Thymus (tissue), 14 donors: ENCODE measurements at places on chromosomes 1 and 21.

DNA sequence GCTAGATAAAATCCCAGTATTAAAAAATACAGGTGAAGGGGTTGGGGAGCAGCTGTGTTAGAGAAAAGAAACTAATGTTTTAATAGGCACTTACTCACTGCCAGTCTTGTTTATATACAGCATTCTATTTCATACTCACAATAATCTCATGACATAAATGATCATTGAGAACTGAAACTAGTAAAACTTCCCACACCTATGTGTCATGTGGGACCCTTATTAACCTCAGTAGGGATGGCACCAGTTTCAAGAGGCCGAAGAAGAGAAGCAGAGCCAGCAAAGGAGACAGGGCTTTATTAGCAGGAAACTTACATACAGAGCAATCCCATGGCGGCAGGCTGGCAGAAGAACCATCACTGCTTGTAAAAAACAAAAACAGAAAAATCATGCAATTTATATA is 48.8 kb upstream of the KCNH1 start:
- no peaks in the 10 kb centered on the region for H3K4me1 ChIP-seq
- DNase-seq = no peak
- H3K27me3 ChIP-seq = no peaks in the 10 kb centered on the region
- H3K4me3 ChIP-seq = no peak overlapping the region
- H3K27ac ChIP-seq = no peak overlapping the region

DNA sequence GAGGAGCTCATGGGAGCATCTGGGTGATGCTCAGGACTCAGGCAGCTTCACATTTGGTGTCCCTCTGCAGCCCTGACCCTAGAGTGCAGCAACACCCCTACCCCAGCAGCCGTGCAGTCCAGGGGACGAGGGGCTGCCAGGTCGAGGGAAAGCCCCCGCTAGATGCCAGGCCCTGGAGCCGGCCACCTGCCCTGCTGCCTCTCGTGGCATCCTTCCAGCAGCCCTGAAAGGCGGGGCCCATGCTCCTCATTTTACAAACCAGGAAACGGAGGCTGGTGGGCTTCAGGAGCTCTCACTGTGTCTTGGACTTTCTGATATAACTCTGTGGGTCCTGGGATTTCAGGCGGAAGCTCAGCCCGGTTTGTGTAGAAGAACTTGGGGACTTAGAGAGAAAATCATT is 120.5 kb upstream of the WNT4 start:
- peaks cover 5% of the 10 kb centered on the region for H3K4me1 ChIP-seq
- H3K27ac ChIP-seq = no peak overlapping the region
- H3K27me3 ChIP-seq = no peaks in the 10 kb centered on the region
- H3K4me3 ChIP-seq = no peak overlapping the region
- no peaks in the 10 kb centered on the region for H3K36me3 ChIP-seq
- no peak for DNase-seq

- no peaks in the 10 kb centered on the region for H3K27me3 ChIP-seq
- H3K36me3 ChIP-seq = peaks cover 5% of the 10 kb centered on the region
- no peak for DNase-seq
- no peak overlapping the region for H3K4me3 ChIP-seq
Measured at GRCh38 chr1:161962091-161962887, 61.4 kb downstream of the OLFML2B start.

DNA sequence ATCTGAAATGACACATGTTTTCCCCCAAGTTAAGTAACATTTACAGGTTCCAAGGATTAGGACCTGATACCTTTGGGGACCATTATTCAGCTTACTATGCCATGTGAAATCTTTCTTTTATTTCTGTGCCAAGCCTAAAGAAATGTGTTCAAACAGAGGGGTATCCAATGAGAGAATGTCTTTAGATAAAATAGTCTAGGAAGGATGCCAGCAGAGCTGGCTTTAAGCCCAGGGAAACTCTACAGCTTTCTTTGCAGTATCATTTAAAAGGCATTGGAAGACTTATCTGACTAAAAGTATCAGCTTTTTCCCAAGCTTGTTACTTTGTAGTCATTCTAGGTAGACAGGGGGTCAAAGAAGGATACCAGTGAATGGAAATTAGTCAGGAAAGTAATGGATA is 860.4 kb downstream of the PLA2G4A start:
- H3K4me3 ChIP-seq = no peak overlapping the region
- H3K4me1 ChIP-seq = no peaks in the 10 kb centered on the region
- H3K27ac ChIP-seq = no peak overlapping the region
- no peaks in the 10 kb centered on the region for H3K36me3 ChIP-seq

DNA sequence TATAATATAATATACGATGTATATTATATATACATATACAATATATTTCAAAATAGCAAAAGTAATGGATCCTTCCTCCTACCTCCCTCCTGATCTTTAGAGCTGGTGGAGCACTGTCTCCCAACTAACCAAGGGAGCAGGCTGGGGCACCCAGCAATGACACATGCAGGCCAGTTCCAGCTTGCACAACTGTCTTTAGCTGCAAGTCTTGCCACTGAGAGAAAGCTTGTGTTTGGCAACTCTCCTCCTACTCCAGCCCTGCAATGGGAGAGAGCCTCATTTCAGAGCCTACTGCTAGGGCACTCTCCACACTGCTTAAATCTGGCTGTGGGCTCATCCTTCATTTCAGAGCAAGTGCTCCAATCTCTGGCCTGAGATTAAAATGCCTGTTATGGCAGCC is 469.8 kb upstream of the OLFM3 start:
- no peak for DNase-seq
- H3K4me3 ChIP-seq = no peak overlapping the region
- H3K27ac ChIP-seq = no peak overlapping the region
- H3K4me1 ChIP-seq = no peaks in the 10 kb centered on the region
- H3K36me3 ChIP-seq = no peaks in the 10 kb centered on the region

DNA sequence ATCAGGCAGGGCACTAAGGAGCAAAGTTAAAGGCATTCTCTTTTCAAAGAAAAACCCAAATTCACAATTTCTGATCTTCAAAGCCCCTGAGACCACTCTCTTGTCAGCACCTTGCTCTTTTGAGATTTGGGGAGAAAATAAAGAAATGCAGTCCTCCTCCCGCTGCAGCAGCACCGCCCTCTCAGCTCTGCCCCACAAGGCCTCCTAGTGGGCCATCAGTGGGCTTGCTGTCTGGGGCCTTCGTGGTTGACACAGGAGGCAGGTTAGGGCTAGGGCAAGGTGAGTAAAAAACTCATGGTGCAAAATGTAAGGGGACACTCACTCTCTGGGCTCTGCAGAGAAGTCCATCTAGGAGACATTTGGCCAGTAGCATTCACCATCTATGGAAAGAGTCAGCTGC is 67.4 kb upstream of the CTTNBP2NL start:
- no peak overlapping the region for H3K4me3 ChIP-seq
- DNase-seq = no peak
- H3K4me1 ChIP-seq = no peaks in the 10 kb centered on the region
- H3K27ac ChIP-seq = no peak overlapping the region
